ENCODE measurements at places on chromosomes 1 and 21.

GRCh38 chr1:1250786-1251284, 4.3 kb upstream of the C1QTNF12 start:
- no peak for DNase-seq

- peak; percentile 68 for DNase-seq
Observed at GRCh38 chr1:72670902-72671301, 388.6 kb upstream of the NEGR1 start.

- no peak for DNase-seq
Observed at GRCh38 chr1:4027492-4028138, 127.5 kb upstream of the C1orf174 start.

DNA sequence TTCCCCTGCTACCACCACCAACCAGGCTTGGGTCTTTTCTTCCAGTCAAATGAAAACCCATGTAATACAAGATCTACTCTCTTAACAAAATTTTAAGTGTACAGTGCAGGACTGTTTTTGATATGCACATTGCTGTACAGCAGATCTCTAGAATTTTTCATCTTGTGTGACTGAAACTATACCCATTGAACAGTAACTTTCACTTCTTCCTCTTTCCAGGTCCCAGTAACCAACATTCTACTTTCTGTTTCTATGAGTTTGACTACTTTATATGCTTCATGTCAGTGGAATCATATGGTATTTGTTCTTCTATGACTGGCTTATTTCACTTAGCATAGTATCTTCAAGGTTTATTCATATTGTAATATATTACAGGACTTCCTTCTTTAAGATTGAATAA, 45.3 kb upstream of the PLPPR4 start:
- DNase-seq = no peak

- peak; percentile 86 for DNase-seq
Observed at GRCh38 chr1:19786988-19787423, 12.7 kb downstream of the TMCO4 start.

DNA sequence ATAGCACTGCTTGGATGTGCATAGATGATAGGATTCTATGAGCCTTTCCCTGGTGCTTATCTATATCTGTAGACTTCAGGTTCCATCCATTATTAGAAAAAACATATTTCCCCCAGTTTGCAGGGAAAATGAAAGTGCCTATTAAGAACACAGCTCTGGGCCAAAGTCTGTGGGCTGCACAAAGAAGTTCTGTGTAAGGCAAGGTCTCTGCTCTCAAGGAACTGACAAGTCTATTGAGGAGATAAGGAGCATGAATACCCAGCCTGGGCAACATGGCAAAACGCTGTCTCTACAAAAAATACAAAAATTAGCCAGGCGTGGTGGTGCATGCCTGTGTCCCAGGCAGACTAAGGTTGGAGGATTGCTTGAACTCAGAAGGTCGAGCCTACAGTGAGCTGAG, 22.3 kb upstream of the SDE2 start:
- DNase-seq = no peak

- no peak for DNase-seq
Observed at GRCh38 chr1:160797861-160798273, 1.9 kb downstream of the LY9 start.

DNA sequence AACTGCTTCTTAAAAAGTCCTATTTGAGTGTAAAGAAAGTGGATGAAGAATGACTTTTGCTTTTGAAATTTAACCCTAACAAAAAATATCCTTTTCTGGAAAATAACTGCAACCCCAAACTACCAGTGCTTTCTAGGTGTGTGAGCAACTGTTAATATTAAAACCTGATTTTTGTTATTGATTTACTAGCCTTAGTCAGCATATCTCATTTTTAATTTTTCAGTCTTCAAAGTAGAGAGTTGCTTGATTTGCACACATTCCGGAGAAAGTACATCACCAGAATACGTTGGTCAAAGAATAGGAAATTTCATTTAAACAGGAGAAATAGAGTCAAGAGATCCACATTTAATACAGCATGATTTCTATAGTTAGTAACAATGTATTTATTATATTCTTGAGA, 141.8 kb upstream of the ADAMTS5 start:
- no peak for DNase-seq

DNA sequence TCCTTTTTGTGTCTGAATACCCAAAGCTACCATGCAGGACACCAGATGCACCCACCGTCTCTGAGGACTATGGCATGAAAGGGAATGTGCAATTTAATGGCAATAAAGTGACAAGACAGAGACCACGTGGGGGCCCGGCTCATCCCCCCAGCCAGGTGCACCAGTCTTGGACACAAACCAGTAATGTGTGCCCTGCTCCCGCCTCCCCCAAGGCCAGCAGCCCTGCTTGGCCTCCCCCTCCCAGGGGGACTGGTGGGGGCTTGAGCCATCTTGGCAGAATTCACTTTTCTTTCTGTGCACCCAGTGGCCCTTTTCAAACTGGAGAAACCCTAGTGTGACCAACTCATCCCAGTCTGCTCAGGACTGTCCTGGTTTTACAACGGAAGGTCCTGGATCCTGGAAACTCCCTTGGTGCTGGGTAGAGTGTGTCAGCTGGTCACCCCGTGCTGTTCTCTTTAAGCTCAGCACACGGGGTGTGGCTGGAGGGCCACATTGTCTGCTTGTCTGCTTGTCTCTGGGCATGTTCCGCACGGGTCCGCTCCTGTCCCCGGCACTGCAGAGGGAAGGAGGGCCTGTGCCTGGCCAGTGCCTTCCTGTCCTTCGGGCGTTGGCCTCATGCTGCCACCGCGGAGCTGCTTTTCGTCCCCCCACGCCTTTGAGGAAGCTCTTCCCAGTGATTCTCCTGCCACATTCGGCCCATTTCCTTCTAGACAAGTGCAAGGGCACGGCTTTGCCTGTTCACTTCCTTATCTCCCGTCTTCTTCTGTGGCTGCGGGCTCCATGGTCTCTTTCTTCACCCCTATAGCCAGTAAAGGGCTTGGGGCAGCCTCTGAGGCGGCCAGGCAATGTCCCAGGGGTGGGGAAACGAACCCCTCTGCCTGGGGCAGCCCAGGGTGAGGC, 45.8 kb upstream of the TTC34 start:
- no peak for DNase-seq

DNA sequence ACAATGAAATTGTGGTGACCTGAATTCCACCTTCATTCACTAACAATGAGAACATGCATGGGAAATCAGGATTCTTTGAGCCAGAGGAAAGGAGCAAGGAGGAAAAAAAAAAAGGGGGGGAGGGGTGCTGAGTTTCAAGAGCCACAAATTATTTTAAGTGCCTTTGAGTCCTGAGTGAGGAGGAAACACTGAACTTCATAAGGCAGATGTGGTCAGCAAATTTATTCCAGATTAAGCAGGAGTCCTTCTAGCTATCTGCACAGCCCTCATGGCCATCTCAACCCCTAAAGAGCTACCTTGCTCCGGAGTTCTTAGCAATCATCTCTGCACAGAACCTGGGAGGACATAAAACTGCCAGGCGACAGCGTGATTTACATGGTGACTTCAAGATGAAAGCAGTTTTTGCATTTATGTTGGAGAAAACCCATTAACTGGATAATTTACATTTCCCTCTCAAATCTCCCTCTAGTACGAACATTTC, 21.7 kb downstream of the ASTN1 start:
- peak; percentile 22 for DNase-seq

DNA sequence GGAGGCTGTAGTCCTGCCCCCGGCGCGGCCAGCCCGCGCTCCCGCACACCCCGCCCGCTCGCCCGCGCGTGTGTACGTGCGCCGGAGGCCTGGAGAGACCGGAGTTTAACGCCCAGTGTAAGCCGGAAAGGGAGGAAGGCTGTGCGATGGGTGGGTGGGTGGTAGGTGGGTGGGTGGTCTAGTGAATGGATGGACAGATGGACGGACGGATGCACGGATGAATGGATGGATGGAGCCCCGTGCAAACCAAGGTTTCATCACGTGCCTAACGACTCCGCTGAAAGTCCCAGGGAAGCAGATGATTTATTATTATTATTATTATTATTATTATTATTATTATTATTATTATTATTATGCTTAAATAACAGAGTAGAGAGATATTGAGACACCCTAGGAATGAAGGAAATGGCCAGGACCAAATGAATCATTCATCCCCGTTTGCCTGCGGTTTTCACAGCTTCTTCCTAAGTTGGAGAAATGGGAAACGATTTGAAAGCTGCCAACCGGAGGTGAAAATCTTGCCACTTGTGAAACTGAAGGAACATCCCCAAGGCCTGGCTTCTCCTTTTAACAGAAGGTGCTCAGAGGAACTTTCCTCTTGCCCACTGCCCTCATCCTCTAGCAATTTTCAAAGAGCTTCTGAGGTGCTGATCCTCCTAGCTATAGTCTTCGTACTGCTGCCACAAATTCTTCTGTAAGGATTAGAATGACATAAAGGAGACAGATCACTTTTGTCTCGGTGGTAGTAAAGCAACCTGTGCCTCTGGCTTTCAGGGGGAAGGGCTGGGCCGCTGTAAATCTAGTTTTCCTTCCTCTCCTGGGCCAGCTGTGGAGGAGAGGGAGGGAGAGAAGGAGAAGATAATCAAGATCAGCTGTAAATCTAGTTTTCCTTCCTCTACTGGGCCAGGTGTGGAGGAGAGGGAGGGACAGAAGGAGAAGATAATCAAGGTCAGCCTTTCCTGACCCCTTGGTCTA, 648 bp upstream of the RGS7 start:
- DNase-seq = peak; percentile 18

GRCh38 chr21:17784180-17784598, 35.0 kb downstream of the C21orf91 start:
- DNase-seq = no peak

DNA sequence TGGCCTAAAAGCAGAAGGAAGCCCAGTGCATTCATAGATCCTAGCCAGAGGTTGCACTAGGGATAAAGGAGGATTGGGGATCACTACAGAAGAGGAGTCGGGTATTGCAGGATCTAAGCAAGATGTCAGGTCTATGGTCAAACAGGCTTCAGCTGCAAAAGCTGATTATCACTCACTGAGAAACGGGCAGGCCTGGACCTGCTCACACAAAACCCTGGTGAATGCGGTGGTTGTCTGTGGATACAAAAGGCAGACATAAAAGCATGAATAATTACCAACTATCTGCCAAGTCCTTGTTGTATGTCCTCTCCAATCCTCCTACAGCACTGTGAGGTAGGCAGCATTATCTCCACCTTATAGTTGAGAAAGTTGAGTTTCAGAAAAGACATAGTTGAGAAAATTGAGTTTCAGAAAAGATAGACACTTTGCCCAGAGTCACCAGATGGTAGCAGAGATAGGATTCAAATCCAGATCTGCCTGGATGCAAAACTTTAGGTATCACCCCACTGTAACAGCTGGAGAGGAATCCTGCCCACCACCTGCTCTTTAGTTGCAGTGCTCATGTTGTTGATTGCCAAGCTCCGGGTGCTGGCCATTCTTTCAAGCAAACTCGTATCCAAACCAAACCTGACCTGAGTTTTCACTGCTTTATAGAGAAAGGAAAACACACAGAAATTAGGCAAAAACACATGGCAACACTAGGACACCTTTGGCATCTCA, 49.6 kb upstream of the HOOK1 start:
- DNase-seq = no peak

DNA sequence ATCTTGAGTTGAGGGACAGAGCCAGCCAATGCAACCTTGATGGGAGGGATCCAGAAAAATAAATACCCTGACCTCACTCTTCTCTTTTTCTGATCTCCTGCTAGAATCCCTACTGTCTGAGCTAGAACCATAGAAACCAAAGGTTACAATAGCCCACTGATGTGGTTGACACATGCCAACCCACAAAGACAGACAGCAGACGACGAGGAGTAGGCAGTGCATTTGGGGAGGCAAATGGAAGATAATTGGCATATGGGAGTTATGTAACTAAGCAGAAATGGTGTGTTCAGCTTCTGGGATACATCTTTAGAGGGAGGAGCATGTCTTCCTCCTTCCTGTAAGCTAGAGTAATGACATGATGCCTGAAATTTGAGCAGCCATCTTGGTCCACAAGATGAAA, 171.7 kb upstream of the FGGY start:
- no peak for DNase-seq

- DNase-seq = no peak
Observed at GRCh38 chr1:168535536-168535935, 8.3 kb downstream of the XCL2 start.

DNA sequence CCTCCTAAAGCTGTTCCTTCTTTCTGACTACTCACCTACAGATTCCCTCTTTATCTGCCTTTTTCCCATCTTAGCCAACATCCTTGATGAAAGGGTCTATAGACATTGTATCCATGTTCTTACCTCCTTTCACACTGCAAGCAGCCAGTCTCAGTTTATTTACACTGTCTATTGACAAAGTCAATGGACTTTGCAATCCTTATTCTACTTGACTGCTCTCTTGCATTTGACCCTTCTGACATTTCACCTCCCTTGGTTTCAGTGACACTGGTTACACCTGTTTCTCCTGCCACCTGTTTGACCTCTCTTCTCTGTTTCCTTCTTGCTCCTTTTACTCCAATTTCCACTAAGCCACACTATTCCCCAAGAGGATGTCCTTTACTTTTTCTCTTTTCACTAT, 224.0 kb upstream of the SNX7 start:
- DNase-seq = no peak

DNA sequence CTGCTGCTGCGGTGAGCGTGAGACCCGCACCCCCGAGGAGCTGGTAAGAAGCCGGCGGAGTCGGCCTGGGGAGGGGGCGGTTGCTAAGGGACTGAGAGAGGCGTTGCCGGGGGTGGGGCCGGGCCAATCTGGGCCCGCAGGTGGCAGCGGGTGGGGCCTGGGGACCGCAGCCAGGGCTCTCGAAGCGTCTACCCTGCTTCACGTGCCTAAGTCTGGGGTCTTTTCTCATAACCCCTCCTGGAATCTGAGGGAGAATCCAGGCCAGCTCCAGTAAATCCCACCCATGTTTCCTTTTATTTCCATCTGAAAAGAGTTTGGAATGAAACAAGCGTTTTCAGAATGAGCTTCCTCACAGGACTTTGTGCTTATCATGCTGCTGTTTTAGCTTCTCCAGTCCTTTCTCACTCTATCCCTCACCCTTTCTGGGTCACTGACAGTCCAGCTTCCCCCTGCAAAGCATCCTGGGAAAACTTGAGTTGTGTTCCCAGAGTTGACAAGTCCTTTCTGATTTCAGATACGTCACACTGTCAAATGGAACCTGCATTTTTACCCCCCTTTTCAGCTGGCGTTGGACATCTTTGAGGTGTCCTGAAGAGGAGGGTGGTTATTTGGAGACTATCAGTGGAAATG, 431 bp downstream of the CLCN6 start:
- DNase-seq = no peak

DNA sequence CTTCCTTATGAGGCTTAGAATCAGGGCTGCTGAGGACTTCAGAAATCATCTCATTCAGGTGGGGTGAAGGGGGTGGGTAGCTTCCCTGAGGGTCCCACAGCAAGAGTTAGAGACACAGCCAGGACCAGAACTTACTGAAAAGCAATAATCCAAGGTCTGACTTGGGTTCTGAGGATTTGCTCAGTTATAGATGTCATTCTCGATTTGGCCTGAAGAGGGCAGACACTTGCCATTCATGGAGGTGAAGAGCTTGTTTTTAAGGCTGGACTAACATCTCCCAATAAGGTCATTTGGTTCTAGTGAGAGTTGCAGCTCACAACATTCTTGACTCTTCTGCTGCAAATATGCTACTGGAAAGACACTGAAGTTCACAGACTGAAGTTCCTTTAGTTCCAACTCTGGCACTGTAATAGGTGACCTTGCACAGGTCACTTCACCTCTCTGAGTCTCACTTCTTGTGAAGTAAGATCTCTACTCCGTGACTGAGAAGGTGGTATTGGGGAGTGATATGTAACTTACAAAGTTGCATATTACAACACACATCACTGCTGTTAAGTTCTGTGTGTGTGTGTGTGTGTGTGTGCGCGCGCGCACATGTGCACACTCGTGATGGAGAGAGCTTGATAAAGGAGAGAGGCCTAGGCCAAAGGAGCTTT, 69.8 kb upstream of the DIRAS3 start:
- peak; percentile 83 for DNase-seq

GRCh38 chr1:43986712-43987111, 4.7 kb upstream of the CCDC24 start:
- no peak for DNase-seq

- DNase-seq = peak; percentile 81
Observed at GRCh38 chr1:168386949-168387586, 106.4 kb downstream of the TBX19 start.
